SK-MEL-5 (cell line): ENCODE measurements at places on chromosomes 3 and 15.

- no peak for DNase-seq
Observed at GRCh38 chr3:16831846-16832245, 52.9 kb upstream of the PLCL2 start.

GRCh38 chr3:150079029-150079739, 108.5 kb upstream of the PFN2 start:
- no peak for DNase-seq

GRCh38 chr3:14837878-14838258, 19.1 kb downstream of the FGD5 start:
- DNase-seq: no peak

DNA sequence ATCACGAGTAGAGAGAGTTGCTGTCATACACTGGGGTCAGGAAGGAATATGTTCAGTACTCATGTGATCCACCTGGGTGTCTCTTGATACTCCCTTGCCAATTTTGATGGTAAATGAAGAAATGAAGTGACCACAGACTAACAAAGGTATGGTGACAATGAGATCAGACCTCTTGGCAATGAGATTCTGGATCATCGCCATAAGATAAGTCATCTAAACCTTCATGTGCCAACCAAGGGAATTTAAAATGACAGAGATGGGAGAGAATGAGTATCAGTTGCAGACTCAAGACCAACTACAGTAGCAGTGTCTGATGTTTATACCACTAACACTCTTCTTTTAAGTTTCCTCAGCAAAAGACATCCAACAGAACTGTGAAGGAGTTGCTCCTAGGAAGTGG, 601.0 kb downstream of the MECOM start:
- DNase-seq: no peak
